Lung (tissue), 17 donors: ENCODE measurements at places on chromosomes 2 and 18. TPM values are rescaled to one million over a fixed set of nuclear protein-coding genes. Genes with fewer than 3 reads are reported as not detected.

- DNase-seq = no peak
Observed at GRCh38 chr2:170524828-170525565, 190.1 kb upstream of the SP5 start.

DNA sequence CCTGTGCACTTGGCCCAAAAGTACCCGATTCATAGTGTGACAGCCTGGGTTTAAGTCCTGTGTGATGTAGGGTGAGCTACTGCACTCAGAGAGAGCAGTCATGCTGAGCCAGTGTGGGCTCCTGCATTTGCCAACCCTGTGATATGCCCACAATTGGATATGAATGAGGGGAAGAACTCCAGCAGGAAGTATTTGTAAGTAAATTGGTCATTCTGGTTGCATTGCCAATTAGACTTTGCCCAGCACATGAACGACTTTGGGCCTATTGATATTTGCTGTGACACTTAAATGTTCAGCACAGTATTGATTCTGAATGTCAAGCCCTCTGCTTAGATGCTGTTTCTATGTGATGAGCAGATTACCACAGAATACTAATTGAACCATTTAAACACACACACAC is 570.9 kb downstream of the PIK3C3 start:
- DNase-seq = no peak

GRCh38 chr2:138500592-138501424 is 762 bp upstream of the SPOPL start:
- no peak for DNase-seq

GRCh38 chr2:148475626-148476025 is 168.9 kb upstream of the EPC2 start:
- no peak for DNase-seq

Gene ALLC
- total RNA-seq = not detected

Gene PDE11A
- total RNA-seq = 1.3 TPM

Gene REG1B
- not detected for total RNA-seq

Gene GPR17
- 0.40 TPM for total RNA-seq
